ENCODE measurements at places on chromosomes 6 and 20. TPM values are rescaled to one million over a fixed set of nuclear protein-coding genes. Genes with fewer than 3 reads are reported as not detected.

IL17A gene
- not detected for total RNA-seq

CD93 gene
- total RNA-seq: not detected

FAXC gene
- 17.2 TPM for total RNA-seq

GPX5 gene
- not detected for total RNA-seq

EYA4 gene
- total RNA-seq: not detected

WDR46 gene
- total RNA-seq: 110 TPM

C6orf52 gene
- total RNA-seq: 2.3 TPM

FRMD1 gene
- not detected for total RNA-seq

SPATA25 gene
- 1.8 TPM for total RNA-seq

CD83 gene
- 6.5 TPM for total RNA-seq

ULBP2 gene
- not detected for total RNA-seq

ABHD16B gene
- total RNA-seq: not detected

GPR6 gene
- total RNA-seq: 0.20 TPM

ADGRF1 gene
- not detected for total RNA-seq

DNA sequence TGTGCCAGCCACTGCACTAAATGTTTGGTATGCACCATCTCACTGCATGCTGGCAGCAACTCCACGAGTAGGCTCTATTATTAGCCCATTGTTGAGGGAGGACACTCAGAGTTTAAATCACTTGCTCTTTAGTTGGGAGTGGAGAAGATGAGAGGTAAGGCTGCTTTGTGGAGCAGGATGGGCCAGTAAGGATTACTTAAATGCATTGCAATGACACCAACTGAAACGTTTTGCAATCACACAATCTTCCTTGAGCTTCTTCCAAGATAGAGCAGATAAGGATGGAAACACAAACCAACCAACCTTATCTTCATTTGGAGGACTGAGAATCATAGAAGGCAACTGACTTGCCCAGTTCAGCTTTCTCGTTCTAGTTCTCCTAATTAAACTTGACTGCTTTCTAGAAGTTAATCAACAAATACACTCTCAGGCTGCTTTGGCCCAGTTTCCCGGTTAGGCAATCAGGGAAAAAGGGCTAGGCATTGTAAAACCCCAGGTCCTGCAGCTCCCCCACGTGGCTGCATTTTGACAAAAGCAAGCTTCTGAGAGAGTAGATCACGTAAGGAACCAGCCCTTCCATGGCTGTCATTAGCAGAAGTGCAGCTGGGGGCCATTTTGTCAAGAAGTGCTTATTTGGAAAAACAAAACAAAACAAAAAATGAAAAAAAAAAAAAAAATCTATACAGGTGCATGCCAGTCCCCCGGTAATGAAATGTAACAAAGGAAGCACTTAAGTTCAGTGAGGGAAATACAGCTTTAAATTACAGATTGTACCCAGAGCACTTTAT lies 130.6 kb downstream of the BCAS1 start:
- DNase-seq: peak; percentile 91

GRCh38 chr6:140069576-140069975 lies 695.1 kb upstream of the CITED2 start:
- DNase-seq: no peak

DNA sequence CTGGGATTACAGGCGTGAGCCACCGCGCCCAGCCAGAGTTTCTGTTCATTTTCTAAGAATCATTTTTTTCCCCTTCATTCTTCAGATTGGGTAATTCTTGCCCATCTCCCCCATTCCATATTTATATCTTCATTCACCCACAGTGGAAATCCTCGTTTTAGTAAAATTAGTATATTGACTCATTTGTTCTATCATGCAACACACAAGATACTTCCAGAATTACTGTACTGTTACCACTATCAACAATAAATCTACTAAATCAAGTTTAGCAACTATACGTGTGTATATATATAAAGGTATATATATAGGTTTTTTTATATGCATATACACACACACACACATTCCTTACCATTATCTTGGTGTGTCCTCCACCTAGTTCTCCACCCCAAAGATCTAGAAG lies 41.2 kb upstream of the KCNG1 start:
- DNase-seq: no peak

DNA sequence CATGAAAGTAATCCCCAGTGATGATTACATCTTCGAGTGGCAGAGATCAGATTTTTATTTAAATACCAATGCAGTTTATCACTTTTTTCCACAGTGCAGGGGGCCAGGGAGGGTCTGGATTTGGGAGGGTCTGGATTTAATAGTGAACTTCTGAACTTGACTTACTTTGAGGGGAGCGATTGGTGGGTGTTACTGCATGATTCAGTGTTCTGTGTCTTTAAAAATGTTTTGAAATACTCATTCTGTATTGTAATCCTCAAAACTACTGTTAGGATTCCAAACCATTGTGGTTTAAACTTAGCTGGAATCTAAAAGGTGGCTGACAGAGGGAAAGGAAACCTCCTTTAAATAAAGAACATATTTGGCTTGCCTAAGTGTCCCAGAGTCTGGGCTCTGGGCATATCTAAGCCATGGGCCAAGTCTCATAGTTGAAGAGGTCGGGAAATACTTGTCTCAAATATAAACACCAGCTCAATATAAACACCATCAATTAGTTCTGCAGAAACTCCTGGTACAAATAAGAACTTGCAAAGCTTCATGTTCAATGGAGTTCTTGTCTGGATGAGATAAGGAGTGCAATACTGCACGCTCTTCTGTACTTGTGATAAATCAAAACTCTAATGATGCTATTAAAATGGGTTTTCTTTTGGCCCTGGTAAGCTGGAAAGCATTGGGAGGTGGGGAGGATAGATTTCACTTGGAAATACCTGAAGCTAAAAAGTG lies 14.4 kb downstream of the JARID2 start:
- no peak for DNase-seq

DNA sequence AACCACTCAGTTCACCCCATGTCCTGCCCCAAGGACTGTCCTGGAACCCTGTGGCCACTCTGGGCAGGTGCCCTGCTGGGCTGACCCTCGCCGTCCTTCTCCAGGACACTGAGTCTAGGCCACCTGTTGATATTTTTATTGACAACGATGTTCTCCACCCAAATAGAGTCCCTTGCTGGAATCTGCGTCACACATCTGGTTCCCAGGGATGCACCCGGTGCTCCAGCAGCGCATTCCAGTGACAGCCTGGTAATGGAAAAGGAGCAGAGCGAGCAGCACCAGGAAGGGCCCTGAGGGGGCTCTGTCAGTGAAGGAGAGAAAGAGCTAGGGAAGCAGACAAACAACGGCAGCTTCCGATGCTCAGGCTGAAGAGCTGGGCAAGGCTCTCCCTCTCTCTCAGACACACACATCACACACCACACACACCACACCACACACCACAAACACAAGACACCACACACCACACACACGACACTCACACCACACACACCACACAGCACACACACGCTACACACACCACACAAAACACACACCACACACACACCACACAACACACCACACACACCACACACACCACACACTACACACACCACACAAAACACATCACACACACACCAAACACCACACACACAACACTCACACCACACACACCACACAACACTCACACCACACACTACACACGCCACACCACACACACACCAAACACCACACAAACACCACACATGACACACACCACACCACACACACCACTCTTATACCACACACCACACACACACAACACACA lies 117.9 kb upstream of the THBS2 start:
- peak; percentile 69 for DNase-seq

DNA sequence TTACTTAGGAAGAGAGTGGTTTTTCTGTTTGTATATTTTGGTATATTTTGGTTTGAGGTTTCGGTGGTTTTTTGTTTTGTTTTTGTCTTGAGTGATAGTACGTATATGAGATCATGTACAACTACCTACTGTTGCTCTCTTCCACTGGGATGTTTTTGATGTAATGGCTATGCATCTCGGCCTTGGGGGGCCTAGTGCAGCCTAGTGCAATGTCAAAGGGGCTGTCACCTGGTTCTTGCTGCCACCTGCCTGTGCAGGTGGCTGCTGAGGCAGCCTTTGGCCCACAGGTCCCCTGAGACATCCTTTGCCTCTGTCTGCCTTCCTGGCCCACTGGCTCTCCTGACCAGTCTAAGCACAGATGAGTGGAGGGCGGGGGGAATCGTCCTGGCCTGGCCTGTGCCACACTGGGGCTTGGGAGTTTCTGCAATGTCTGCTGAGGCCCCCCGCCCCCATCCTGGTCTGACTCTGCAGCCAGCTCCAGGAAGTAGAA lies 546.6 kb downstream of the CD83 start:
- DNase-seq: no peak

GRCh38 chr6:109713097-109713496 lies 22.0 kb downstream of the FIG4 start:
- DNase-seq: no peak

DNA sequence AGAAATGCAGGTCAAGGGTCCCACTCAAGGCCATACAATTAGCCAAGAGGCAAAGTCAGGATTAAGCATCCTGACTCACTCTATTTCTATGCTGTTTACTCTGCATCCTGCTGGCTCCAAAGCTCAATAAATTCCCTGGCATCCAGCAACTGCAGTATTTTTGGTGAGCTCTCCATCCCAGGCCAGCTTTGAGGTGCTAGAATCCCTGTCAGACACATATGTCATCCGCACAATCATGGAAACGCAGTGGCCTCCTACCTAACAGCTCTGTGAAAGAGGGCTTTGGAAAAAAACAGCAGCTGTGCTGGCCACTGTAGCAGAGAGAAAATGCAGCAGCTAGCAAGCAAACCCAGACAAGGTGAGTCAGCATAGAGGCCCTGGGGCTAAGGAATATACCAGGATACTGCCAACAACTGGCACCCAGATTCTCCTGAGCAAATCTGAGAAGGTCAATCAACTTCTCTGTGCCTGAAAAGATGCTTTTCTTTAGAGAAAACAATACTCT lies 58.4 kb downstream of the ANKEF1 start:
- DNase-seq: no peak

- no peak for DNase-seq
These were observed 76.0 kb upstream of the ADTRP start for GRCh38 chr6:11854408-11855165.

GRCh38 chr6:2765896-2766766 lies 938 bp downstream of the WRNIP1 start:
- DNase-seq: no peak

DNA sequence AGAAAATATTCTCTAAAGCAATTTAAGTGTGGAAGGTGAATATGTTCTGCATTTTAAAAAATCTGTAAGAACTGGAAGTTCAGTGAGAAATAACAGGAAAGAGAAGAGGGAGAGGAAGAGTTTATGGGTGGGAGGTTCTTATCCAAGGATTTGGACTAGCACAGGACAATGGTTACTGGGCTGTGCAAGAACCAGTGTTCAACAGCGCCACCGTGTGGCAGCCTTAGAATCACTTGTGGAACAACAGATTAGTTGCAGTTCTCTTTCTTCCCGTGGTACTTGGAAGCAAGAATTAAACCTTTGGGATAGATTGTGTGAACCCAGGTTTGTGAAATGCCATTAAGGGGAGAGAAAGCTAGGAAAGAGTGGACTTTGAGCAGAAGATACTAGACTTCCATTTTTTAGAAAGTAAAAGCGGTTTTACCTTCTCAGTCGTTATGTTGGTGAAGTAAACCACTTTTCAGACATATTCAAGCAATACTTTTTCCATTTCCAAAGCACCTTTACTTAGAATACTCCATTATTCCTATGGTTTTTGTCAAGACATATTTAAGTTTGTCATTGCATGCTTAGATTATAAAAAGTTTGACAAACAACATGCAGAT lies 436.7 kb downstream of the RNF144B start:
- DNase-seq: peak; percentile 67

- no peak for DNase-seq
These were observed 61.0 kb downstream of the CEP162 start for GRCh38 chr6:84166395-84166794.

GRCh38 chr6:34917626-34918285 lies 28.7 kb downstream of the ANKS1A start:
- no peak for DNase-seq

DNA sequence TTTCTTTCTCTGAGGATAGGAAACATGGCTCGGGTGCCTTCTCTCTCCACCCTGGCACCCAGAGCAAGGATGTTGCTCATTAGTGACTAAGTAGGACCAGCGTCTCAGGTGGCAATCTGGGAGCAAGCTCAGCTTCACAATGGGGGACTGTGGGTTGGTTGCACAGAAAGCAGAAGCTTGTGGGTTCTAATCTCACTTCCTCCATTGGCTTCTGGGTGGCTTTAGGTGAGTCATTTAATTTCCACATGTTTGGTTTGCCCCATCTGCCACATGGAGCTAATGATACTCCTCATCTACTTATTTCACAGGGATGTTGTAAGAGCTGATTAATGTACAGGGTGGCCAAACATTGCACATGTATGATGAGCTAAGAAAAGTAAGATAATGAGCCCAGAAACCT lies 54.8 kb upstream of the AKIRIN2 start:
- DNase-seq: no peak

GRCh38 chr6:155377061-155377460 lies 62.8 kb upstream of the TFB1M start:
- DNase-seq: no peak

DNA sequence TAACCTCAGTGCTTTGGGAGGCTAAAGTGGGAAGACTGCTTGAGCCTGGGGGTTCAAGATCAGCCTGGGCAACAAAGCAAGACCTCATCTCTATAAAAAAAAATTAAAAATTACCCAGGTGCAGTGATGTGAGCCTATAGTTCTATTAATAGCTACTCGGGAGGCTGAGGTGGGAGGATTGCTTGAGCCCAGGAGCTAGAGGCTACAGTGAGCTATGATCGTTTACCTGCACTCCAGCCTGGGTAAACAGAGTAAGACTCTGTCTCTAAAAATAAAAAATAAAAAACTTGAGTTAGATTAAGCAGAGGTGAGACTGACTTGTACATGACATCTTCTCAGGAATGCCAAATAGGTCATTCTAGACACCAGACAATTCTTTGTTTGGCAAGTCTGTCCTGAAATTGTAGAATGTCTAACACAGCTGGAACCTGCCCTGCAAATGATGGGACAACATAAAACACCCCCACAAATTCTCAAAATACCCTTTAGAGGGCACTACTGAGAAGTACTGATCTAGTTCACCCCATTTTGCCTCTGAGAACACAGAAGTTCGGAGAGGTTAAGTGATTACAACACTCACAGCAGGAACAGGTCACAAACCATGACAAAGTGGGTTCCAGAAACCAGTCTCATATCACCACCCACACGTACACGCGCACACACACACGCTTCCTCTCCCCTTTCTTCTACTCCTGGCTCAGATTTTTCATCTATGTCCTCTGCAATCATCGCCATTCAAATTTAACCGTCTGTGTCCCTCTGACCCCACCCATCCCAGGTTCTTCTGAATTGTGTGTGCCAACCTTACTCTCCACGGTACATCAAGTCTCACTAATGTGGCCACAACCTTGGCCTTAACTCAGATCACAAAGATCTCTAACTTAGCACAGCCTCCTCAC lies 38.3 kb downstream of the ARHGAP18 start:
- no peak for DNase-seq

- no peak for DNase-seq
These were observed 91.9 kb downstream of the ADGRB3 start for GRCh38 chr6:68726992-68727391.

Measured in H9 (cell line).